ENCODE measurements at places on chromosomes 4 and X.
A peak's percentile ranks its signal among the peaks of the same experiment; 100 is the strongest.

GRCh38 chr4:178665916-178666315 is 1223.7 kb upstream of the AGA start:
- DNase-seq: no peak

GRCh38 chrX:31092970-31093638 is 21.3 kb upstream of the FTHL17 start:
- DNase-seq: no peak

- no peak for DNase-seq
Observed at GRCh38 chr4:41745292-41746024, 3.1 kb downstream of the PHOX2B start.

DNA sequence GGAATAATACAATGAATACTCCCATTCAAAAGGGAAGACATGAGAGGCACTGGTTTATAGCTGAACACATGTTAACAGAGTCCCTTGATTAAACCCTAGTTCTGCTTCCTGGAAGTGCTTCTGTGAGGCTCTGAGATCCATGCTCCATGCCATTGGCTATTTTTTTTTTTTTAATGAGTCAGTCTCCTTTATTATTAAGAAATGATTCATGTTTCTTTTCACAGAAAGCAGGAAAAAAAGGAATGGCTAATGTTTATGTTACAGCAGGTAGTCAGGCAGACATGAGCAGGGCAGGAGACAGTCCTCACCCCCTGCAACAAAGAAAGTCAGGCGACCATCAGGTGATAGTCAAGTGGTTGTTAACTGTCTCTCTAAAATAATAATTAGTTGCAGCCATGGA is 598.7 kb downstream of the EPHA5 start:
- no peak for DNase-seq

- no peak for DNase-seq
Observed at GRCh38 chr4:82362565-82362964, 11.2 kb downstream of the HNRNPD start.

GRCh38 chrX:10208953-10209352 is 52.2 kb downstream of the CLCN4 start:
- DNase-seq: no peak

DNA sequence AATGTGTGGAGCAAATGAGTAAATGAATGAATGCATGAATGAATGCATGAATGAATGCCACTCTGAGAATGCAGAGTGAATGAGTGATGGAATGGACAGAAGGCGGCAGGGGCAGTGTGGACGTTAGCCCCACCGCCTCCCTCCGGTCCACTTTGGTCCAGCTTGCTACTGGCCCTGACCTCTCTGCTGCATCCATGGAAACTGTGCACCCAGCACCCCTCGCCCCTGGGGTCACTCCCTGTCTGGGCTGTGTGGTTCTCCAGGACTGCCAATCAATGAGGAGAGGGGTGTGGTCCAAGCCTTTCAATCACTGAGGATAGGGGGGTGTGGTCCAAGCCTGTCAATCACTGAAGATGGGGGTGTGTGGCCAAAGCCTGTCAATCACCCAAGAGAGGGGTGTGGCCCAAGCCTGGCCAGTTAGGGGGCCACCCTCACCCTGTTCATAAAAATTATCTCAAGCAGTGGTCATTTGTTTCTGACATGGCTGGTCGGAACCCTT is 39.2 kb upstream of the ASMTL start:
- DNase-seq: peak; percentile 85

GRCh38 chr4:39179681-39180080 is 2.6 kb upstream of the WDR19 start:
- DNase-seq: no peak

GRCh38 chr4:147407261-147408045 is 73.4 kb upstream of the EDNRA start:
- DNase-seq: no peak

GRCh38 chr4:86685401-86685800 is 91.3 kb downstream of the PTPN13 start:
- no peak for DNase-seq

- no peak for DNase-seq
Observed at GRCh38 chr4:151529187-151529586, 120.2 kb downstream of the FHIP1A start.

DNA sequence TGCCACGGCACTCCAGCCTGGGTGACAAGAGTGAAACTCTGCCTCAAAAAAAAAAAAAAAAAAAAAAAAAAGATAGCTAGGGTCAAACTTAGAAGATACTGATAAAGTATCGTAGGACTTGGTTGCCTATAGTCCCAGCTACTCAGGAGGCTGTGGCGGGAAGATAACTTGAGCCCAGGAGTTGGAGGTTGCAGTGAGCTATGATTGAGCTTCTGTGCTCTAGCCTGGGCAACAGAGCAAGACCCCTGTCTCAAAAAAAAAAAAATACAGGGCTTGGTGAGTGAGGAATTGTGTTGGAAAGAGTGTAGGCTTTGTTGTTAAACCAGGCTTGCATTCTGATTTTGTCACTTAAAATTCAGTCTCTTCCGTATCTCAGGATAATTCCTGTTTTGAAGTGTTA is 6.2 kb downstream of the TAF1 start:
- DNase-seq: no peak

DNA sequence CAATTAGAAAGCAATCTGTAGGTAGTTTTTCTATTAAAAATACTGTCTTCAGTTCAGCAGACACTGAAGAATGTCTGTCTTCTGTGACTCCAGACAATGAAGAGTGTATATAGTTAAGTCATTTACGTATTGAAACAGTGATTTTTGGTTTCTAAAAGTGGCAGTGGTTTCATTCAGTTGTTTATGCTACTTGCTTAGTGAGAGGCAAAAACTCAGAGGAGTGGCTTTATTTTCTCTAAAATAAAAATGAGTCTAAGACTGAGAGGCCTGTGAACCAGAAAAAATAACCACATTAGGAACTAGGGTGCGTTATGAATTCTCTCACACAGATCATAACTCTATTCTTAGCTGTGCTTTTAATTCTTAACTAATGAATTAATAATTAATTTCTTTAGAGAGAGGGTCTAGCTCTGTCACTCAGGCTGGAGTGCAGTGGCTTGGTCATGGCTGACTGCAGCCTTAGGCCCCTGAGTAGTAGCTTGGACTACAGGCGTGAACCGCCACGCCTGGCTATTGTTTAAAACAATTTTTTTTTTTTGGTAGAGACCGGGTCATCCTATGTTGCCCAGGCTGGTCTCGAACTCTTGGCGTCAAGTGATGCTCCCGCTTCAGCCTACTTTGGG is 31.4 kb downstream of the FREM3 start:
- peak; percentile 27 for DNase-seq

GRCh38 chr4:103496800-103497199 is 223.0 kb downstream of the TACR3 start:
- no peak for DNase-seq

DNA sequence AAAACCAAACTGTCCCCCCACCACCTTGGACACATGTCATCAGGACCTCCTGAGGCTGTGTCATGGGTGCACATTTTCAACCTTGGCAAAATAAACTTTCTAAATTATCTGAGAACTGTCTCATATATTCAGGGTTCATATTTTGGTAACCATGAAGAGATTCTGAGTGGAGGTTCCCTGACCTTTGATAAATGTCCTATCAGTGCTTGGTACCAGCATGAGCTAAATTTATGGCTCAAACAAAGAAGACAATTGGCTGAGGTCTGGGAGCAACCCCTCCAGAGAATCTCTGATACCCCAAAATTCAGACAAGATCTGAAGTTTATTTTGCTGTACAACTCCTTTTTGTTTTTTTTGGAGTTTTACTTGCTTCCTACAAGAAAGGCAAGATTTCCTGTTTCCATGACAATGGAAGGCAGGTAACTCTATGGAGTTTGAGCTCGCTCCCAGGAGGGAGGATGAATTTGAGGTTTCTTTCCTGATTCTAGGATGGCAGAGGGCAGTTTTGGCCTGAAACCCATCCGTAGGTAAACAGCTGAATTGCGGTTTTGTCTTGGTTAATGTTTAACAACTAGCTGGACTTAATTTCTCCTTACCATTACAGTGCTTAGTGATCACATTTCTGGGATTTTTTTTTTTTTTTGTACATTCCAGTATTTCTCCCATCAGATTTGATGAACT is 14.5 kb downstream of the UGT2B15 start:
- no peak for DNase-seq

DNA sequence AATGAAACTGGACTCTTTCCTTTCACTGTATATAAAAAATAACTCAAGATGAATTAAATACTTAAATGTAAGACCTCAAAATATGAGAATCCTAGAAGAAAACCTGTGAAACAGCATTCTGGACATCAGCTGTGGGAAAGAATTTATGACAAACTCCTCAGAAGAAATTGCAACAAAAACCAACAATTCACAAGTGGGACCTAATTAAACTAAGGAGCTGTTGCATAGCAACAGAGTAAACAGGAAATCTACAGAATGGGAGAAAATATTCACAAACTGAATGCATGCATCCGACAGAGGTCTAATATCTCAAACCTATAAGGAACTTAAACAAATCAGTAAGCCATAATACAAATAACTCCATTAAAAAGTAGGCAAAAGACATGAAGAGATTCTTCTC is 851.7 kb upstream of the PCDH10 start:
- no peak for DNase-seq

GRCh38 chr4:116520886-116521285 is 564.5 kb downstream of the TRAM1L1 start:
- DNase-seq: no peak

GRCh38 chr4:74793757-74794381 is 454 bp downstream of the BTC start:
- DNase-seq: peak; percentile 31

- DNase-seq: peak; percentile 59
Observed at GRCh38 chrX:49053223-49054072, 5.4 kb upstream of the CCDC120 start.

DNA sequence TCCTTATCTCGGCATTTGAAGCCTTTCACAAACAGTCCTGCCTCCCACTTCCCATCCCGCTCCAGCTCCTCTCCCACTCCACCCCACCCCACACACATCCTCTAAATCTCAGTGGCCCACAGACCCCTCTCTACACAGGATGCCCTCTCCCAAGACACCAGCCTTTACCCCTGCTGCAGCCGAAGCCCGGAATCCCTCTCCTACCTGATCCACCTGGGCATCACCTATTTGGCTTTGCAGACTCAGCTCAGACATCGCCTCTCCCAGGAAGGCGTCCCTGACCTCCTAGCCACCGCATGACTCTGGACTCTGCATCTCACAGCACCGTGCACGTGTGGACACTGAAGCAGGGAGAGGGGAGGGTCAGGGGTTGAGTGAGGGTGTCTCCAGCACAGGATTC is 11.5 kb downstream of the PPP2R2C start:
- no peak for DNase-seq

- no peak for DNase-seq
Observed at GRCh38 chrX:18938710-18939109, 45.2 kb downstream of the PHKA2 start.

- DNase-seq: no peak
Observed at GRCh38 chr4:81204571-81204970, 10.5 kb downstream of the PRKG2 start.

GRCh38 chr4:76854858-76855257 is 43.1 kb downstream of the SOWAHB start:
- DNase-seq: no peak

DNA sequence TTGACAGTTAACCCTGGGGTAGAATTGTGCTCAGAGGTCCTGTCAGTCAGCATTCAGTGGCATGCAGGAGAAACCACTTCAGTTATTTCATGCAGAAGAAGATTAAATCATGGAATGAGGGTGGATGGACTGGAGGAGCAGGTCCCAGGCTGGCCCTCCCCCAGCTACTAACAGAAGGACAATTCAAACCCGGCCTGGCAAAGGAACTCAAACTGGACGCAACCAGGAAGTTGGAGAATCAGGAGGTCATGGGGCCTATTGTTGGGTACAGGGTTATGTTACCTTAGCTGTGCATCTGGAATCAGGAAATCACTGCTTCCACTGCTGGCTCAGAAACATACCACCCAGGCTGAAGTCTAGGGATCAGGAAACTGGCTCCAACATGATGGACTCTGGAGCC is 121.4 kb downstream of the GPAT3 start:
- no peak for DNase-seq

DNA sequence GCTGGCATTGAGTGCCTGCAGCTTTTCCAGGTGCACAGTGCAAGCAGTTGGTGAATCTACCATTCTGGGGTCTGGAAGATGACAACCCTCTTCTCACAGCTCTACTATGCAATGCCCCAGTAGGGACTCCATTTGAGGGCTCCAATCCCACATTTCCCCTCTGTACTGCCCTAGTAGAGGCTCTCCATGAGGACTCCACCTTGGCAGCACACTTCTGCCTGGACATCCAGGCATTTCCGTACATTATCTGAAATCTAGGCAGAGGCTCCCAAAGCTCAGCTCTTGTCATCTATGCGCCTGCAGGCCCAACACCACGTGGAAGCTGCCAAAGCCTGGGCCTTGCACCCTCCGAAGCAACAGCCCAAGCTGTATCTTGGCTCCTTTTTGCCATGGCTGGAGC is 8.4 kb upstream of the SMAD1 start:
- DNase-seq: no peak

- no peak for DNase-seq
Observed at GRCh38 chrX:95291561-95291960, 1393.1 kb upstream of the DIAPH2 start.

GRCh38 chr4:153518637-153519389 is 52.7 kb downstream of the TMEM131L start:
- no peak for DNase-seq

DNA sequence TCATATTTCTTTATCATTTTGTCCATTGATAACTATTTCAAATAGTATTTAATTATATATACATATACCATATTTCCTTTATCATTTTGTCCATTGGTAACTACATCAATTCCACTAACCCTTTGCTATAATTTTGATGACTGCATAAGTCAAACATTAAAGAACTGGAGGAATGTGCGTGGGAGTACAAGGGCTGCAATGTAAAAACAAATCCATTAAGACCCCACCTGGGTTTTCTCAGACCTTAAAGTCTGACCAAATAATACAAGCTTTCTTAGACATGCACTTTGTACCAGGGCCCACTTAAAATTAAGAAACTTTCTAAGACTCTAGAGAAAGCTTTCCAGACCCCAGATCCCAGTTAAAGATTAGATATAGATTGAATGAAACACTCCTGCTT is 1622.4 kb upstream of the PCDH10 start:
- no peak for DNase-seq

DNA sequence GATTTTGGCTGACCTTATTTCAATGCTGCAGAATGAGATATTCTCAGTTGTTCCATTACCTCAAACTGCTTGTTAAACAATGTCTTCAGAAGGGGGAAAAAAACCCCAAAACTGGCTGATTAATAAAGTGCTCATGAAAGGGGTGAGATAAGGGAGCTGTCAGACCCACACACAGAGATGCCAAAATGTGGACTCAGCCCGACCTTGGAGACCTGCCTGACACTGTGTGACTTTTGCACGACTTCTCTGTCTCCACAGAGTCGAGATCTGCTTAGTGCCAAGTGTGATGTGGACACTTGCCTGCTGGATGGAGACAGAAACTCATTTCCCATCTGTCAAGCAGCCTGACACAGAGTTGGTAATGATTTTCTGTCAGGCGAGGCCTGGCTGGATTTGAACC is 31.5 kb downstream of the REELD1 start:
- no peak for DNase-seq

- DNase-seq: peak; percentile 19
Observed at GRCh38 chr4:40466789-40467188, 131.7 kb downstream of the CHRNA9 start.

Measured in GM06990 (cell line).